ENCODE measurements at places on chromosomes 5 and 9.

DNA sequence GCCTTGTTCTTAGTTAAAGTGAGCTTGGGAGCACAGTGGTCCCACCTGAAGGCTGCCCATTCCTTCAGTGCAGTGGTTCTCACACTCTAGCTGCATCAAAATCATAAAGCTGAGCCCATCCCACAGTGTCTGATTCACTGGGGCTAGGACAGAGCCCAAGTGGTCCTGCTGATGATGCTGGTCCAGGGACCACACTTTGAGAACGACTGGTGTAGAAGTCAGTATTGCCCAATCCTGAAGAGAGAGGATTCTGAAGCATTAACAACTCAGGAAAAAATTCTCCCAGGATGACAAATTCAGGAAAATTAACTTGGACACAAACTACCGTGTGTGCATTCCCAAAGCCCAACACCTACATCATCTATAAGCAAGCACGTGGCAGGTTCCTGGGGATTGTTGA lies 176.2 kb downstream of the GABBR2 start:
- no peak for DNase-seq

- DNase-seq: no peak
These were observed 105.6 kb upstream of the IL12B start for GRCh38 chr5:159435855-159436254.

GRCh38 chr9:72718503-72718902 lies 197.1 kb downstream of the TMC1 start:
- DNase-seq: peak; percentile 9

DNA sequence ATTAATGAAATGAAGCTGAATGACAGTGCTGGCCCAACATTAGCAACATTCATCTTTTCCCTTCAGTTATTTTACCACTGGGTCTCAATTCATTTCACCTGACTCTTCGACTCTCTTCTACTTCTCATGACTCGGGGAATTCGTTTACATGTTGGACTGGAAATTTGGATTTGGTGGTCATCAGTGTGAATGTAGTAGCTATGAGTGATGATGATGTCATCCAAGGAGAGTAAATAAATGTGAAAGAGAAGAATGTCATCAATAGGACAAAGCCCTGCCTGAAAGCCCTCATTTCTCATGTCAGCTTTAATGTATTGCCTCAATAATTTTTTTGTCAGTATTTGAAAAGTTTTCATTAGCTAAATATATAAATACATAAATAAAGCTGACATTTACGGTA lies 21.9 kb upstream of the CFAP95 start:
- peak; percentile 55 for DNase-seq

DNA sequence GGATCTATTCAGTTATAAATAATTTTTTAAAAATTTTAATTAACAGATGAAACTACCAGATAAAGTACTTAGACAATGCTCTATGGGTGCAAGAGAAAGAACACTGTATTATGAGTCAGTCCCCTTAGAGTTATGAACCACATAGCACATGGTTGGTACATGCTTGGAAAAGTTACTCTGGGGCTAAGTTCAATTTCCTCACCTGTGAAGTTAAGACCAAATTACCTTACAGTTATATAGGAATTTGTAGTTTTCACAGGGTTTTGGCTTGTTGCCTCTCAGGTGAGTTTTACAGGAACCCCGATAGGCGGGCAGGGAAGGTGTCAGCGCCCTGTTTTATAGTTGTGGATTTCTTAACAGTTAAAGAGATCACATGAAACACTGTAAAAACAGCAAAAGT lies 1.2 kb downstream of the PANK3 start:
- peak; percentile 23 for DNase-seq

DNA sequence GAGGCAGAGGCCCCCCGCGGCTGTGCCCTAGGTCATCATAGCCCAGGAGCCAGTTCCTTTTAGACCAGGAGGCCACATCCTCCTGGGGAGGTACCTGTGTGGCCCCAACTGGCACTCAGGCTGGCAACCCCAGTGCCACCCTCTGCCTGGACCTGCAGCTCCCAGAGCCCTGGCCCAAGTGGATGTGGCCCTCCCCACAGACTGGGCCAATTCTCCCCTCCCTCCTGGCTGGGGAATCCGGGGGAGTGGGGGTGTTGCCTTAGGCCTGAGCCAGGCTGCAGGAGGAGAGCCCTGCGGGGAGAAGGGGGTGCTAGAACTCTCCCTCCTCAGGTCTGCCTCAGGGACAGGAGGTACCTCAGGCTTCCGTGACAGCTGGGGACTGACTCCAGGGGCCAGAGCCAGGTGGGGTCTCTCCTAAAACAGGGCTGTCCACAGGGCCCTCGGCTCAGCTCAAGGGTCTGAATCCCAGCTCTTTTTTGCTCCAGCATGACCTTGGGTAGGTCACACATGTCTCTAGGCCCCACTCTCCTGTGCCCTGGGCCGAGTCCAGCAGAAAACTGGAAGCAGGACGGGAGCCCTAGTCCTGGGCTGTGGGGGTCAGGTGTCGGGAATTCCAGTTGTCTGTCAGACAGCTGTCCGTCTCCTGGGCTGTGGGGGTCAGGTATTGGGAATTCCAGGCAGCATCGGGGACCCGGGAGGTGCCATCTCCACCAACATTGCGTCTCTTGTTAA lies 9.6 kb downstream of the DNLZ start:
- DNase-seq: no peak

Data from NCI-H69 (cell line).